Posterior cingulate gyrus (tissue), 11 donors: ENCODE measurements at places on chromosomes 2 and 18.

GRCh38 chr2:128578406-128579390 lies 260.0 kb upstream of the HS6ST1 start:
- no peak for DNase-seq

DNA sequence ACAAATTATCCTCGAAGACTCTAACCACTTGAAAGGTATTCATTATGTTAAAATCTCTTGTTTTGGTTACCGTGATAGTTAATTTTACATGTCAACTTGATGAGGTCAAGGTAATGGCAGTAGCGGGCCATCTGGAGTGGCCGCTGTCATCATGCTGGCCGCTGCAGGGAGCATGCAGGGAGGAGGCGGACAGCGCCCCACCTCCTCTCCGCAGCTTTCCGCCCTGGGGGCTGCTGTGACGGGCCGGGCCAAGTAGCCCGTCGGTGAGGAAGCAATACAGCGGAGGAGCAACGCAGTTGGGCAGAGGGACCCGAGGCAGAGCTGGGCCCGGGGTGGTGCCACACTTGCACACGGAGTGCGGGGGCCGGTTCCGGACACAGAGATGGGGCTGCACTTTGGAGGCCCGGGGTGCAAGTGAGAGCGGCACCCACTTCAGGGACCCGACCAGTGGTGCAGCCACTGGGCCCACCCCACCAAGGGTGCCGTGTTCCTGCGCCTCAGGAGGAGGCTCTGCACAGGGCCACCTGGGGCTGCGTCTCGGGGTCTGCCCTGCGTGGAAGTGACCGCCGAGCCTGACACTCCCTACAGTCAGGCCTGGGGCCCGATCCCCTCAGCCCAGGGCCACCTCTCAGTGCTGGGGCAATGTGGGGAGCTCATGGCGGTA lies 452.4 kb downstream of the LRATD1 start:
- no peak for DNase-seq

- peak; percentile 78 for DNase-seq
Measured at GRCh38 chr2:238163481-238164198, 4.9 kb downstream of the ERFE start.

DNA sequence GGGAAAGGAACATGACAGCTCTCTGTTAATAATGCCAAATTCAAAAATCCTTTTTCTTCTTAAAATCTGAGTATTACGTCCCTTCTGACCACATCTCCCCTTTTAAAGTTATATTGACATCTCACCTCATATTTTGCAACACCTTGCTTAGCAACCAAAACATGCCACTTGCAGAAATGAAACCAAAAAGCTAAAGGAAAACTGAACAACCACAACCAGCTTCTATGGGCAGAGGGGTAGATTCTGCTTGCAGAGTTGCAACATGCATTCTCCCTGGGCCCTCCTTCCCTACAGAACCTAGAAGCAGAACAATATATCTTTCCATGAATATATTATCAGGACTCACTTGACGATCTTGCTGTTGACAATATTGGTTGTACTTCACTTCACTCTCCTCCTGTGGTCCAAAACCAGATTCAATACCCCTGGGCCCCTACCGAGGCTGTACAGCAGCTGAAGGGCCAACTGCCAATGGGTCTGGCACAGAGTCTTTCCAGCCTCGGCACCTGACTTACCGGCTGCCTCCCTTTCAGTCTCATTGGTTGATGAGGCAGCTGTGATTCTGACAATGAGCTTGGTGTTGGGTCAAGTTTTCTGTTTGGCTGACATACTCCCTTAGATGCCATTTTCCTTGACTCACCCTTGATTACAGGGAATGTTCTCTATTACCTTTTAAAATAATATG lies 616.6 kb downstream of the ZEB2 start:
- peak; percentile 6 for DNase-seq

DNA sequence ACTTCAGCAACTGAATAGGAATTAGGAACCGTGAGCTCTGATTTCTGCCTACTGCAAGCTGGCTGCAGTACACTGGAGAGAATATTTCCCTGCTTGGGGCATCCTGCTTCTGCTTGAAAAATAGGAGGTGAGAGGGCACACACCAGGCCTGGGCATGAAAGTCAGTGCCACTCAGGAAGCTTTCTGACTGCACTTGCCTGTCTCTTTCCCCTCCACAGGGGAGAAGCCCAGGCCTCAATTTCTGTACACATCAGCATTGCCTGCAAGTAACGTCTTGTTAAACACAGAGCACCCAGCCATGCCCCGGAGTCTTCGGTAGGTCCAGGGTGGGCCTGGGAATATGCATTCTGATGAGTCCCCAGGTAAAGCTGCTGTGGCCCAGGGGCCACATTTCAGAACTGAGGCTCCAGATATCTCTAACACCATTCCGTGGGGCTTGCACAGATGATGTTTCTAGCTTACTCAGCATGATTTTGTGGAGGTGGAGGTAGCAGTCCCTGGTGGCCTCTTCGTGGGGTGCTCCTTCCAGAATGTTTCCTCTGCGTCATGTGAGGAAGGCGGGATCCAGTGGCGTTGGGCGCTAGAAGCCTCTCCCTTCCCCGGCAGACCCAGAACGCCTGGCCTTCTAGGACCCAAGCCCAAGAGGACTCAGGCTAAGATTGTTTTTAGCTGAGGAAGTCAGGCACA lies 114.1 kb downstream of the ZBTB7C start:
- DNase-seq, result no peak

DNA sequence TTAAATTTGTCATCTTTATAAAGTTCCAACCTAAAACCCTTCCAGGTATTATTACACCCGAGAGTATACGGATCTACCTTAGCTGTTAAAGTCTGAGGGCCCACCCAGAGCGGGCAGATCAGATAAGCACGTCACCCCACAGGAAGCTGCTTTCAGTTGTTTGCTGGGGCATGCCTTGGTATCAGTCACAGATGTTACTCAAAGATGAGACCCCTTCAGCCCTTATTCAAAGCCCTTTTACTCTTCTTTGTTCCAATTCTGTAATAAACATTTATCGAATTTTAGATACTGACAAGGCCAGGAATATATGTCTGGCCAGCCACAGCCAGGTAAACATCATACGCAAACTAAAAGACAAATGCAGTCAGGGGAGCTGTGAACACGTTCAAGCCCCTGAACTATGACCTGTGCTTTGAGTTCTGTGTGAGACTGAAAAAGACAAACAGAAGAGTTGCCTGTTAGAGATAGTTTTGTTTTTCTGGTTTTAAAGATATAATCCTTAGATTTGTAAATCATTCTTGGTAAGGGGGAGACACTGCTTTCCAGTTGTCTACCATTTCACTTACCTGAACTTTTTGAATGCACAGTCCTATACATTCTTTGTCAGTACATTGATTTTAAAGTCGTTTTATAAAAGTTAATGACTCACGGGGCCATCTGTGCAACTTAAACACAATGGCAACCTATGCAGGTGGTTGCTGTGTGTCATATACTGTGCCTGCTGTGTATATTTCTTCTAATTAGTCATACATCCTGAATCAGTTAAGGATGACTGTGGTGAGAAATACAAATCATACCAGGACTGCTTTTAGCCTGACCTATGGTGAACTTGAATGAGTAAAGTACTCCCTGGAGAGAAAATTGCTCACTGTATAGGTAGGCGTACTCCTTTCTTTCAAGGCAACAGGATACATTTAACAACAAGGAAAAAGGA lies 100.5 kb upstream of the ITPRID2 start:
- DNase-seq, result no peak

DNA sequence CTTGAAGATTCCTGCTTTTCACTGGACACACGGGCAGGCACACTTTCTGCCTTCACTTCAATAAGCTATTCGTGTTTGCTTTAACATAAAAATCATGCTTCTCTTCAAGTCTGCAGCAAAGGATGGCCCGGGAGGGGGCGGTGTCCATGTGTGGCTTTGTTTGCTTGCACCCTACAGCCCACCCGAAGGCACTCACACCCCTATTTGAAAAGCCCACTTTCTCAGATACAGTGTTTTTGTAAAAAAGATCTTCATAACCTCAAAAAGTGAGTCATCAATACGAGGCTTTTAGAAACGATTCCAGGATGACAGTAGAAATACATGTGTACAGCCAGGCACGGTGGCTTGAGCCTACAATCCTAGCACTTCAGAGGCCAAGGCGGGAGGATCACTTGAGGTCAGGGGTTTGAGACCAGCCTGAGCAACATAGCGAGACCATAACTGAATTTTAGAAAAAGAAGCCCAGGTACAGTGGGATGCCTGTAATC lies 36.5 kb upstream of the HPCAL1 start:
- DNase-seq, result peak; percentile 7

DNA sequence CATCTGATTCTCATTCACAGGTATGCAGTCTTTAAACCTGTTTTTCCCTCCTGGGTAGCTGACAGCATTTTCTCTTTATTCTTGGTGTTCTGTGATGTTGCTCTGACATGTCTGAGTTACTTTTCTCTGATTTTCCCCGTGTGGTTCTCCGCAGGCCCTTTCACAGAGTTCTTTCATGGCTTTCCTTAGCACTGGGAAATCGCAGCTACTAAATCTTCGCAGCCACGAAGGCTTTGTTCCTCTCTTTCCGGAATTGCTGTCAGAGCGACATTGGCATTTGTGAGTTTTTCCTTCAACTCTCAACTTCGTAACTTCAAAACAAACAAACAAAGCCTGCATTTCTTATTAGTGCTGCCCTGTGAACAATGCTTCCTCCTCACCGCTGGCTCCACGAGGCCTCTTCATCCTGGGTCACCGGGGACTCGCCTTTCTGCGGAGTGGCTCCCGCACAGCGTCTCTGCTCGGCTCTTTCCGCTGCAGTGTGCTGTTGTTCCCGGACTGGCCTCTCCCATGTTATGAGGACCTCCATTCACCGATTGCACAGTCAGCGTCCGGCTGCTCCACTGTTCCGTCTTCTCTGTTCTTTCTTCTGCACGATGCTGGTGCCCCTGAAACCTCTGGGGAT lies 16.1 kb downstream of the COLEC11 start:
- DNase-seq, result no peak

GRCh38 chr2:106339132-106339531 lies 129.1 kb downstream of the RGPD3 start:
- no peak for DNase-seq

- peak; percentile 73 for DNase-seq
Measured at GRCh38 chr2:3641181-3641580, 16.8 kb upstream of the ALLC start.

DNA sequence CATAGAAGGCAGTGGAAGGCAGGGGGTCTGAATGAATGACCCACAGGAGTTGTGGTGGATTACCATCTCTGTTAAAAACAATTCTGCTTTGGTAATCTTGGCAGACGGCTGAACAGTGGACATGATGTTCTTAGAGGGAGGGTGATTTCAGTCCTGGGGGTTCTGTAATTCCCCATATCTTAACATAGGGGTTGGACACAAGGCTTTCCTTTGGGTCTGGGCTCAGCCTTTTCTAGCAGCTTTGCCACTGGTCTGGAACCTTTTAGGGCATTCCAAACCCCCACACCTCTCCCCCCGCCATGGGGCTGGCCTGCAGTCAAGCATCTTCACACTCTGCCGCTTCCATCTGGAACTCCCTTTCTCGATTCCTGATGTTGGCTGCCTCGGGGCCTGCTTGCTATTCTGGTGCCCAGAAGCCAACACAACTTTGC lies 50.3 kb downstream of the RPL37A start:
- DNase-seq, result no peak

- DNase-seq, result no peak
Measured at GRCh38 chr2:148926981-148927401, 52.0 kb downstream of the KIF5C start.

DNA sequence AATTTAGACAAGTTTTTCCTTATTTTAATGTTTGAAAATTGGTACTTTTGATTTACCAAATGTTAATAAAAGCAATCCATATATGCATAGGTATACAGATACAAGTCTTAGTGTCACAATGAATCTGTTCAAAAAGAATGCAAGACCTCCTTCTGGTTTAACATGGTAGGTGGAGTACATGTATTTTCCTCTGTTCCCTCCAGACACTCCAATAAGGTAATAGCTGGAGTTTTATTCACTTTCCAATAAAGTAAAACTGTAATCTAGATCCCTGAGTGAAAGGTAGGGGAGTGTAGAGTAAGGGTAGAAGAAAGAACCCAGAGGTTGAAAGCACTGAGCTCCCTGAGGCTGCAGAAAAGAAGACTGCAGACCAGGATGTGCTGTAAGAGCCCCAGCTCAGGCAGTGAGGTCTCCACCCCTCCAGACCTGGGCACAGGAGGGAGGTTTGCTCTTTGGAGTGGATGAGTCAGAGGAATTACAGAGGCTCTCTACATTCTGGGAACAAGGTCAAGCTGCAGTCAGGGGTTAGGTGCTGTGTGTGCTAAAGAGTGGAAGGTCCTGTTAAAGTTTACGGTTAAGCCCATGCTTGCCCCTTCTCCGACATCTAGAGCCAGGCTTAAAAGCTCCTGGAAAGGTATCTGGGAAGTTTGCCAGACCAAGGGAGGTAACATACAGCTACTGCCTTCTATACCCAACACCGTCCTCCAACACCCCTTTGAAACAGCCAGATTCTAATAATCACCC lies 27.6 kb upstream of the STAT1 start:
- DNase-seq, result no peak

GRCh38 chr2:198405311-198405710 lies 600.9 kb downstream of the PLCL1 start:
- no peak for DNase-seq

GRCh38 chr2:43171789-43172188 lies 54.6 kb downstream of the ZFP36L2 start:
- DNase-seq, result no peak
